ENCODE measurements at places on chromosomes 7 and 10.
A peak's percentile ranks its signal among the peaks of the same experiment; 100 is the strongest.

DNA sequence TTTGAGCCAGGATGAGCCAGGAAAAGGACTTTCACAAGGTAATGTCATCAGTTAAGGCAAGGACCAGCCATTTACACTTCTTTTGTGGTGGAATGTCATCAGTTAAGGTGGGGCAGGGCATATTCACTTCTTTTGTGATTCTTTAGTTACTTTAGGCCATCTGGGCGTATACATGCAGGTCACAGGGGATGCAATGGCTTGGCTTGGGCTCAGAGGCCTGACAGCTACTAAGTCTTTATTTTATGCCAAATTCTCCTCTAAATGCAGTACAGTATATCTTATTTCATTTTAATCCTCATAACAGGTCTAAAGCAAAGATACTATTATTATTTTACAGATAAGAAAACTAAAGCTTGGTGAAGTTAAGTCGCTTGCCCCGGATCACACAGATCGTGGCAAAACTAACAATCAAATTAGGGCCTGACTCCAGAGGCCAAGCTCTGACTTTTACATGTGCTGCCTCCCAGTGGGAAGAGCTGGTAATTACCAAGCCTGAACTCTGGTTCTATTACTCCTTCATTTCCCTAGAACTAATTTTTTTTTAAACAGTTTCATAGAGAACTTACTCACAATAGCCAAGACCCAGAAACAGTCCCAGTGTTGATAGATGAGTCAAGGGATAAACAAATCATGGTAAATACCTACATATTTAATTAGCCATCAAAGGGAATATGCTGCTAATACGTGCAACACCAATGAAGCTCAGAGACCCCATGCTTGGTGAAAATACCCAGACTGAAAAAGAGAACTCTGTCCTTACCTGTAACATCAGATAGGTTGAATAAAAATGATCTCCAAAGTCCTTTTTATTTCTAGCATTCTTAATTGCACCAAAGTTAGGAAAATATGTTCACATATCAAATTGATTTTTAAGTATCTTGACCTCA, 35.4 kb downstream of the C7orf25 start:
- peak; percentile 74 for DNase-seq

GRCh38 chr7:37284805-37285231, 163.8 kb downstream of the ELMO1 start:
- DNase-seq = no peak

DNA sequence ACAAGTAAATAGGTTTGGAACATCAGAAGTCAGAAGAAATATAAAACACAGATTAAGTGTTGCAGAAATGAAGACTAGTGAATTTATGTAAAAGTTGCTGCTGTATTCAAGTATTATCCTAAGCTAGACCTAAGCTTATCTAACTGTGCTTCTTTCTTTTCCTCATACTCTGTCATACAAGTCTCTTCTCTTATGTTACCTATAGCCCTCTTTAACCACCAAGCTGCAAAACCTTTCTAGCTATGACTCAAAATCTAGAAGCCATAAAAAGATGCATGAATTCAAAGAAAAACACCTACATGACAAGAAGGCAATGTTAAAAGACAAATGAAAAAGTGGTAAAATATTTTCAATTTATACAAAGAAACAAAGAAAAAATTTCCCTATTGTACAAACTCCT, 23.0 kb downstream of the DENND11 start:
- DNase-seq = no peak

DNA sequence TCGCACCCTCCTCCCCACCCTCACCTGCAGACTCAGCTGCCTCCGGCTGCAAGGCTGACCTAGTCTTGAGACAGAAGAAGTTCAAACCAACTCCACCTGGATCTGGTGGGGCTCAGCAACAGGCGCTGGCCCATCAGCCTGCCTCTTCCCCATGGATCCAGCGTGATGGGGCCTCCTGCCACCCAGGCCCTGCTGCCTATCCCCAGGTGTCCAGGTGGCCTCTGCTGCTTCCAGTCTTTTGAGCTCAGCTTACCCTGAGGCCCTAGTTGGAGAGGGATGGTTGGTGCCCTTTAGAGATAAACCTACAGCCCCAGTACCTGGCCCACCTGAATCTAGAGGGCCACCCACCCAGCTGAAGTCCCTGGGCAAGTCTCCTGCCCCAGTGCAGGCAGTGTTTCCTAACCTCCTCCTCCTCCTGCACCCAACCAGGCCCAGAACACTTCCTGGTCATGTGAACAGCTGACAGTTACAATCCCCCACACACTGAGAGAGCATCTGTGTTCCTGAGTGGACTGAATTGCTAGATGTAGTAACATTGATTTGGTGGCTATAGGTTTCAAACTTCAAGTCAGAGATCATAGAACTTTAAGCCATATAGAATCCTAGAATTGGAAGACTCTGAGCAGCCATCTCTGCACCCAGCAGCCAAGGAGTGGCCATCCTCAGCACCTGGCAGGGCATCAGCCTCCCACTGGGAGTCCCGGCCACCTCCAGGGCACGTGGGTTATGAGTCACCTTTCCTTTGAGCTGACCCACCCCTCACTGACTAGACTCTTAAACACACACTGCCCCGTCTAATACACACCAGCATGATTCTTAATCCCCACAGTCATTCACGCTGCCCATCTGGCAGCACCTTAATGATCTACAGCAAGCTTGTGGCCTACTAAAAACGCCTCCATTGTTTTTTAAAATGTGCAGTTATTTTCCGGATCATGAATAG, 51.9 kb downstream of the ALOX5 start:
- DNase-seq = peak; percentile 17

DNA sequence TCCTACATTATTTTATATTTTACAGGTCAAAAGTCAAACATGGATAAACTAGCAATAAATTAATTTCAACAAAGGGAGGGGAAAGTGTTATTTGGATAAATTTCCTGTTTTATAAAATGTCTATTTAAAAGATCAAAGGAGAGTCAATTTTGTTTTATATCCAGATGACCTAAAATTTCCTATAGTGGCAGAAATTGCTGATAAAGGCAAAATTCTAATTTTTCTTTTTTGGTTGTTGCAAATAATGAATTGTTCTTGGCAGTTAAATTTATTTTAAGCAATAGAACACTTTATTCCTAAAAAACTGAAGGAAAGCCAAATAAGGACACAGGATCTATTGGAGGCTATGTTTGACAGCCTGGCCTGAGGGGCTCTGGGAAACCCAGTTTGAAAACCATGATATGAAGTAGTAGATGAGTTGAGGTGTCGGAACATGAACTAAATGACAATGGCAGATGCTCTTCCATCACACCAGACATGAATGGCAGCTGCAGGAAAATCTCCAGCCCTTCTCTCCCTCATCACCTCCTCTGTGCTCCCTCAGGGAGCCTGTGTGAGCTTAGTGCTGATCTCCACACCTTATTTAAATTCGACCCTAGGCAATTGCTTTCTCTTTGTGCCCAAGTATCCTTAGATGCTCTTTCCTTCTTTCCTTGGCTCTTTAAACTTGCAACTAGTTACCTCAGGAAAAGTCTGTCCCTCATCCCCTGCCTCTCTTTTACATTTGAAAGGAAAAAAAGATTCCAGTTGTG, 395.0 kb downstream of the THSD7A start:
- no peak for DNase-seq

- DNase-seq = no peak
Observed at GRCh38 chr10:128318913-128319312, 192.7 kb upstream of the MKI67 start.

DNA sequence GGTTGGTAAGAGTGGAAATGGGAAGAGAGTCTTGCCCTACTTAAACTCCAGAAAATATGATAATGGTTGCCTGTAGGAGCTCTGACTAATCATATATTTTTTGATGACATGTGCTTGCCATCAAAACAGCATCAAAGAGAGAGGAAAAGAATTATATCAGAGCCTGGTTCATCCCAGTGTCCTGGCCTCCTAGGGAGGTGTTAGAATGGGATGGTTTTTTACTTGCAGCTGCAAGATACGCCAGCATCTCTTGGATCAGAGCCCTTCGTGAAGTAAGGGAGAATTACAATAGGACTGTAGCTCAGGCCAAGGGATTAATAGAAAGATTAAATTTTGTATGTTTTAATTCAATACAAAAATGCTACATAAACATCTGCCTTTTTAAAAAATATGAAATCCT, 177.6 kb upstream of the HDAC9 start:
- DNase-seq = no peak

DNA sequence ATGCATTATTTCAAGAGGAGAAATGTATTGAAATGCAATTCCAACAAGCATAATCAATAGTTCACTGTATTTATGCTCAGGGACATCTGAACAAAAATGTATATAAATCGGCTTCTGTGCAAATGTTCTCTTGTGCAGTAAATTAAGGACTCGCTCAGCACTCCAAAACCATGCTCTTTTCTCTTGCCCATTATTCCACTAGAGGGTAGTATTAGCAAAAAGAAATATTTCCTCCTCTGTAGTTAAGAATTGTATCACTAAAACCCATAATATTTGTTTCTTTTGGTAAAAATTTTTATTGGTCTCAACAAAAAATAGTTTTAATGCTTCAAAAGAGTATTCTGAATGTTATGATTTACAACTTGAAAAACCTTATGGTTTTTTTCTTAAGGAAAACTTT, 803.1 kb downstream of the PCDH15 start:
- no peak for DNase-seq

DNA sequence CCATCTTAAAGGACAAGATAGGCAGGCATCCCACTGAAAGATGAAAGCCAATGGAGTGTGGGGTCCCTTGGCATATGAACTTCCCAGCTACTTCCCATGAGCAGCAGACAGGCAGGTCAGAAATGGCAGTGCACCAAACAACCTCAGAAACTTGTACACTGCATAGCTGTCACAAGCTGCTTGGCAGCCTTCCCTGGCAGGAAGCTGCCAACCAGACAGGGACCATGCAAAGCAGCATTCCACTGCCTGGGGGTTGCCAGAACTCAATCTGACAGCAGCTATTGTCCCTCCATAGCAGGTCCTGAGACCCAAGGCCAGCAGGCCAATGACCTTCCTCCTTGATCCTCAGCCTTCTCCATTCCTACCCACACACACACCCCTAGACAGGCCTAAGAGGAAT, 139.5 kb downstream of the PLCE1 start:
- DNase-seq = no peak

DNA sequence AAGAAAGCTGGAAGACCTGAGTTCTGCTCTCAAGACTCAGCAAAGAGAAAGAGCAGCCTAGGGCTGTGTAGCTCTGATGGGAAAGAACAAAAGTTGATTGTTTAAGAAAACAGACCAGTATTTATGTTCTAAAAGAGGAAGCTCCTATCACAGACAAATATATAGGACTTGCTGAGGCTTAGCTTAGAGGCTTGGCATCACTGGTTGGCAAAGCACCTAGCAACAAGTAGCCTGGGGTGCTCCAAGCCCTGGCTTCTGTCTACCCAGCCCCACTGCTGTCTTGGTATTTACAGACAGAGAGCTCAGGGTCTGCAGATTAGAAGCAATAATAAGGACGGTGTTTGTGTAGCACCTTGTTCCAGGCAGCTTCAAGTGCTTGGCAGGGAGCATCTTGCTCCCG, 36.9 kb upstream of the CCDC3 start:
- DNase-seq = no peak

- no peak for DNase-seq
Observed at GRCh38 chr10:89640241-89640640, 4.8 kb downstream of the PANK1 start.

GRCh38 chr10:34815185-34816084, at the start of gene PARD3:
PARD3 (minus strand) TSS chr10:34815296; CDS start chr10:34814995, 301 bp downstream.
- DNase-seq = peak; percentile 74

DNA sequence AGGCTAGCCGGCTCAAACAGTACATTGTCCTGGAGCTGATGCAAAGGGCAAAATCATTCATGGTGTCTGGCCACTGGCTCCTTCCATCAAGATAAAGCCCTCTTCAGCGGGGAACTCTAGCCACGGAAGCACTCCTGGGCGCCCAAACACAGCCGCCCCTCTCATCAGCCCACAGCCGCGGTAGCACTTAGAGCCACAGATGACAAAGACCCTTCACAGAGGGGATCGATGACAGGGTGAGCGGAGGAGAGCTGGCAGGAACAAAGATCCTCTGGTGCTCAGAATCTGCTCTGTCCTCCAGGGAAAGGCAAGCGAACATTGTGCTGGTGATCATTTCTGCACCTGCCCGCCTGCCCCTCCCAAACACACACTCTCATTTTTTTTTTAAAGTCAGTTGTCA, 222.2 kb upstream of the NRP1 start:
- DNase-seq = no peak

GRCh38 chr10:14489522-14490177, 158.9 kb upstream of the FRMD4A start:
- no peak for DNase-seq

DNA sequence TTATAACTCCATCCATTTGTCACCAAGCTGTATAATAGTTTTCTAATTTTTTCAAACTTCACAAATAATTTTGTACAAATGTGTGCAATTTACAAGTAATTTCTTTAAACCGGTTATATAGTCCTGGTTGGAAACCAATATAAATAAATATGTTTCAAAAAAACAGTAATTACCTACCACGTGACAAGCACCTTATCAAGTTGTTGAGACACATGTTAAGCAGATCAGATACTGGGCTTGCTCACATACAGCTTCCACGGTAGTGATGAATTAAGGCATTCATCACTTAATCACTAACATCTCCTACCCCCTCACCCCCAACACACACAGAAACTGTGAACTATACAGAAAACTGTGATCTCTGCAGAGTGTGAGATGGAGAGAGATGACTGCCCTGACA, 630.0 kb upstream of the MBL2 start:
- no peak for DNase-seq

DNA sequence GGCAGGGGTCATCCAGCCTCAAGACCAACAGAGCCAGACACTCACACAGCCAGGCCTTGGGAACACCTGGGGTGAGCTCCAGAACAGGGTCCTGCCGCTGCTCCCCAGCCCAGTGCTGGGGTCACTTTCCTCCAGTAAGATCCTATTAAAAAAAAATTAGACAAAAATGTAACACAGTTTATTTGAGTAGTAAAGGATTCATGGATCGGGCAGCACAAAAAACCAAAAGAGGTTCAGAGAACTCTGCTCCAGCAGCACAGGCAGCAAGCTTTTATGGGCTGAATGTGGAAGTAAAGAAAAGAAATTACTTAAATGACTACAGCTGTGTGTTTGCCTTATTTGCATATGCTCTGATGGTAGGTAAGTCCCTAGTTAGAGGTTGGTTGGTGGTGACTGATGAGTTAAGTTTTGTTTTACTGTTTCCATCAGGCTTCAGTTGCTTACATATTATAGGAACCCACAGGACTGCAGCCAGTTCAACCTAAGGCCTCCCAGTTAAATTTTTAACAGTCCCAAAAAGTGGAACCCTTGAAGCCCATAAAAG, 80.5 kb upstream of the FGFR2 start:
- DNase-seq = no peak
